ENCODE measurements at places on chromosomes 12 and 14.

GRCh38 chr12:9851927-9852326, 17.2 kb downstream of the CLEC2B start:
- DNase-seq = no peak

DNA sequence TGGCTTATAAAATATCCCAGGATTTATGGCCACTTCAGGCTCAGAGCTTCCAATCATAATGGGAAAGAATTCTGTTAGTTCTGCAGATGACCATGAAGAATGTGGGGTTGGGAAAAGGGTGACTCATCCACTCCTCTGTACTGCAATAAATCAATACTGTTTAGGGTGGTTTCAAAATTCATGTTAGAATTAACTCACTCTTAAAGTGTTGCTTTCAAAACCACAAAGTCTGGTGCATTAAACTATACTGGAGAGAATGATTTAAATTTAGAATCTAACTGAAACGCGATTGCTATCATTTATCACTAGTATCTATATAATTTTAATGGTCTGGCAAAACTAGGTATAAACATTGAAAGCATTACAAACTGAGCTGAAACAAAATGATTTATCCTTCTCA, 798 bp downstream of the CCDC198 start:
- no peak for DNase-seq

- no peak for DNase-seq
Observed at GRCh38 chr14:41222581-41222980, 384.1 kb upstream of the LRFN5 start.

DNA sequence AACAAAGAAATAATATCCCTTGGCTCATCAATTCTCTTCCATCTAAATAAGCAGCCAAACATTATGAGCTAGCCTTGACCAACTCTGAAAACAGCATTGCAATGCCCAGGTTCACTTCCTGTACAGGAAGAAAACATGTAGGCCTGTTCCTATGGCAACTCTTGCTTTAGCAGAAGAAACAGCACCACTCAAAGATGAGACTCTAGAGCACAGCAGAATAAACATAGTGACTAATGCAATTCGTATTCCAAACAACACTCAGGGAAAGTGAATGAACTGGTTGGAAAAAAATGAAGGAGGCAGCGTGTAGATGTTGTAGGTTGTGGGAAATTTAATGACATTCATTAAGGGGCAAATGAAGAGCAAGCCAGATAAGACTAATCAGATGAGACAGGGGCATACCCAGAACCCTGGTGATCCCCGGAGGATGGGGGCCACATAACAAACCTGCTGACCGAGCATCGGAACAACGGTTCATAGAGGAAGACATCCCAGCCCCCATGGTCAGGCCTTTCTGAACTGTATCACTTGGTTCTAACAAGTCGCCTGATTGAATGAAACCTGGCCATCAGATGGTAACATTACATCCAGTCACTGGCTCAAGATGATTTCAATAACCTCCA, 9.0 kb downstream of the ARHGDIB start:
- peak; percentile 53 for DNase-seq

DNA sequence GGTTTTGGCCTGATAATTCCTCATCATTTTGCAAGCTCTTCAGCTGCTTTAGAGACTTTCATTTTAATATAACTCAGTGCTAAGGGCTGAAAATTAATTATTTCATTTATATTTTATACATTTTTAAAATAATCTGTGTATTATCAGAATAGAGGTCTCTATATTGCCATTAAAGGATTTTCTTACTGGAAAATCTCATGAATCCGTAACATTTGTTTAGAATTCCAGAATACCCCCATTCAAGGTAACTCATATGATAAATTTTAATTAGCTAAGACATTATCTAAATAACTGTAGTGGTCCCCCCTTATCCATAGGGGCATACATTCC, 51.6 kb downstream of the BMAL2 start:
- DNase-seq = no peak

- DNase-seq = no peak
Observed at GRCh38 chr14:104820669-104821228, 19.8 kb downstream of the ZBTB42 start.

GRCh38 chr14:32090686-32091085, 13.6 kb downstream of the ARHGAP5 start:
- no peak for DNase-seq

- DNase-seq = no peak
Observed at GRCh38 chr12:82436354-82436753, 78.0 kb downstream of the METTL25 start.

DNA sequence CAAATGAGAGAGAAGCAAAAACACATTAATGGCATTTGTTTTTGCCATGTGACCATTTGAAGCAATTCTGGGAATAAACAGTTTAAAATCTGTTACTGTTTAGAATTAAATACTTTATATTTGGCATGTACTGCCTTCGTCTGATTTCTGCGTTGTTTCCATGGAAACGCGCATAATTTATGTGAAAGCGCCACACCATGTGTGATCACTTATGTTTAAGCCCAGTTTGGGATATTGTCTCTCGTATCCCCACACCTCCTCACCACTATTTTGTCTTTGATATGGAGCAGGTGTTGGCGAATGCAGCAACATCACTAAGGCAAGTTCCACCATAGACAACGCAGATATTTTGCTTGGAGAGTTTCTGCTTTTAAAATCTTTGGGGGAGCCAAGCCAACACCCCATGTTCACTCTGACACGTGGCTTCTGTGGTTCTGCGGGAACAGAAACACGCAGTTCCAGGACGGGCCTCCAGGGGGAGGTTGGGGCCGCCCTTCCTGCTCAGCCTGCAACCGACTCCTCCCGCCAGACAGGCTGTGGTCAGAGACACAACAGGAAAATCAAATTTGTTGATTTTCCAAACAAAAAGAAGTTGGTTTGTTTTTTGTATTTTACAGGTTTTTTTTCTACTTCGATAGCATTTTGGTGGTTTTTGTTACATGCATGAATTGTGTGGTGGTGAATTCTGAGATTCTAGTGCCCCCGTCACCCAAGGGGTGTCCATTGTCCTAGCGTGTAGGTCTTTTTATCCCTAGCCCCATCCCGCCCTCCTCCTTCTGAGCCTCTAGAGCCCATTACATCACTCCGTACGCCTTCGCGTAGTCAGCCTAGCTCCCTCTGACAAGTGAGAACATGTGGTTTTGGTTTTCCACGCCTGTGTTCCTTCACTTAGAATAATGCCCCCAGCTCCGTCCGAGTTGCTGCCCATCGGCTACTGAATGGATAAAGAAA, 101.9 kb upstream of the SFSWAP start:
- peak; percentile 74 for DNase-seq

GRCh38 chr12:51381226-51382079, 9.8 kb downstream of the GALNT6 start:
- DNase-seq = no peak

DNA sequence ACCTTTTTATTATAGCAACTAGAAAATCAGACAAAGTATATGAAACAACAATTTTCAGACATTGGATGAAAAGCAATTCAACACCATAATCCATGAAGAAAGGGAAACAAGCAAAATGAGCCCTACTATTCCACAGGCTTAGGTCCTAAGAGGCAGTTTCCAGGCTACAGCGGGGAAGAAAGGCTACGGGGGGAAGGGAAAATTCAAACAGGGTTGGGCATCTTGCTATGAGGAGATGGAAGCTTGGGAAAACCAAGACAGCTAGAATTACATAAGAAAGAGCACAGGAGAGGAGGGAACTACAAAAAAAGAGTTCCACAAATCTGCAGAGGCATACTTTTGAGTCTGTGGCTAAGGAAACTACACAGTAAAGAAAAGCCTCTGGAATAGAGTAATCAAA, 356.0 kb upstream of the CLEC14A start:
- no peak for DNase-seq

- no peak for DNase-seq
Observed at GRCh38 chr14:89025561-89026236, 201.2 kb downstream of the TTC8 start.

- DNase-seq = peak; percentile 40
Observed at GRCh38 chr14:58072288-58073071, 79.5 kb downstream of the ARMH4 start.

- DNase-seq = no peak
Observed at GRCh38 chr14:76253111-76253510, 101.4 kb downstream of the GPATCH2L start.

DNA sequence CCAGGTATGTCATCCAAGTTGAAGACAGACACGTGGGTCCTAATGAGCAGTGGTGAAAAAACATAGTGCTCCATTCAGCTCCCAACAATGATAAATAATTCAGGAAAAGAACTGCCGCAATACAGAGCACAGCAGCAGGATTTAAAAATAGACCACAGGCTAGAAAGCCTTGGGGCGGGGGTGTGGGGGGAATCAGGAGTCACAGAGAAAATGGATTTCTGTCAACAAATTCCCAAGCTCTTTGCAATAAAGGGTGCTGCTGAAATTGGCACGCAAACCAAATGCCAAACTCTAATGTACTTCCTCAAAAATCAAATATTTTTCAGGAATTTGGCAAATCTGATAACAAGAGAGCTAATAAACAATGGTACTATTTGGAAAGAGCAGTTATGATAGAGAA, 58.6 kb downstream of the R3HDM2 start:
- DNase-seq = no peak

GRCh38 chr12:114447274-114447716, 41.4 kb upstream of the TBX5 start:
- DNase-seq = no peak

DNA sequence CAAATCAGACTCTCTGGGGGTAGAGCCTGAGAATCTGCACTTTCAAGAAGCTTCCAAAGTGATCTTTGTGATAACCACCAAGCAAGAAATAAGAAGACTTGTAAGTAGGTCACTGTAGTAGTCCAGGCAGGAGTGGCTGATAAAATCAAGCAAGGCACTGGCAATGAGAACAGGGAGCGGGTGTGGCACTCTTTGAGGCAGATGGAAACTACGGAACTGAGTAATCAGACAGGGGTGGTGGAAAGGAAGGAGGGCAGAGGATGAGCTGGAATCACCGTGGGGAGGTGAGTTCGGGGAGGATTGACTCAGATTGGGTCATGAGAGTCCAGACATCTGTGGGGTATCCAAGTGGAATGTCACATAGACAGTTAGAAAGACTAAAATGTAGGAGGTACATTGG, 44.4 kb upstream of the PLXNC1 start:
- DNase-seq = no peak

DNA sequence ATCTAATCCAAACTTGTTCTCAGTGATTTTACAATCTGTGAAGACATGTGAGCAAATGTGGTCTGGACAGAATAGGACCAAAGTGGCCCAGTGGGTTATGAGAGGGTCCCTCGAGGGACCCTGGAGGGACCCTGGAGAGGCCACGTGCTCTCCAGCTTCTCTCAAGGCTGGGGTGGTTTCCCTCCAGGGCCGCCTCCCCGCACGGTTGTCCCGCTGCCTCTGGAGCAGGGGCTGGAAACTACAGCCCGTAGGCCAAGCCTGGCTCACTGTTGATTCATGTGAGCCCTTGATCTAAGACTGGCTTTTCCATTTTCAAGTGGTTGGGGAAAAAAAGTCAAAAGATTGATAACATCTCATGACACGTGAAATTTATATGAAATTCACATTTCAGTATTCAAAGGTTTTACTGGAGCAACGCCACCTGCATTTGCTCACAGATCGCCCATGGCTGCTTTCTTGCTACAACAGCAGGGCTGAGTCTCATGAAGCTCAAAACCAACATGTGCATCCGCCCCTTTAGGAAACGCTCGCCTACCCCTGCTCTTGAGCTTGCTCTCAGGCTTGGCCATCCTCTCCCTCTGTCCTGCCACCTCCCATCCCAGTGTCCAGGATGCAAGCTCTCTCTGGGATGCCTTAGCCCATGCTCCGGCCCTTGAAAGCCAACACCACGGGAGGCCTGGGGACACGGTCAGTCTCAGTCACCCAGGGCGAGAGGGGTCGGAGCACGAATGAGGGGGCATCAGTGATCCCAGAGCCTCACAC, 12.1 kb upstream of the LRTM2 start:
- no peak for DNase-seq

DNA sequence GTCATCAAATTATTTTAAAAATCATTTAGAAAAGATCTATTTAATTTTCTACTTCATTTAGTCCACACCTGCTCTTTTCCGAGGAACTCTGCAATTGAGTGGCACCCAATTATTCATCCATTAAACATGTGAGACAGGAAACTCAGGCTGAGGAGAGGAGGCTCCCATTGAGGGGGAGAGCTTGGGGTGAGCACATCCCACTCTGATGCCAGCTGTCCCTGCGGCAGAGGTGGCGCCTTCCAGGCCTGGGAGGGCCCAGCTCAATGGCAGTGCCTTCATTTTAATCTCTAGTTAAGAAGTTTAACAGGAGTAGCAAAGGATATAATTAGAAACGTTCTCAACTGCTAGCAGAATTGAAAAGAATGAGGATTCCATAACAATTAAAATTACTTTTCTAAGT, 92.0 kb downstream of the ITPR2 start:
- DNase-seq = no peak

GRCh38 chr12:100024974-100025555, 40.3 kb upstream of the ANKS1B start:
- DNase-seq = no peak

GRCh38 chr14:70472253-70473159, 20.5 kb downstream of the ADAM21 start:
- DNase-seq = no peak

- DNase-seq = no peak
Observed at GRCh38 chr12:54373649-54374561, 9.6 kb upstream of the GPR84 start.

- DNase-seq = no peak
Observed at GRCh38 chr12:69981881-69982475, 157.0 kb downstream of the MYRFL start.

- DNase-seq = peak; percentile 46
Observed at GRCh38 chr14:89681086-89682018, 264.3 kb upstream of the FOXN3 start.

- no peak for DNase-seq
Observed at GRCh38 chr12:104667139-104667538, 210.4 kb downstream of the CHST11 start.

DNA sequence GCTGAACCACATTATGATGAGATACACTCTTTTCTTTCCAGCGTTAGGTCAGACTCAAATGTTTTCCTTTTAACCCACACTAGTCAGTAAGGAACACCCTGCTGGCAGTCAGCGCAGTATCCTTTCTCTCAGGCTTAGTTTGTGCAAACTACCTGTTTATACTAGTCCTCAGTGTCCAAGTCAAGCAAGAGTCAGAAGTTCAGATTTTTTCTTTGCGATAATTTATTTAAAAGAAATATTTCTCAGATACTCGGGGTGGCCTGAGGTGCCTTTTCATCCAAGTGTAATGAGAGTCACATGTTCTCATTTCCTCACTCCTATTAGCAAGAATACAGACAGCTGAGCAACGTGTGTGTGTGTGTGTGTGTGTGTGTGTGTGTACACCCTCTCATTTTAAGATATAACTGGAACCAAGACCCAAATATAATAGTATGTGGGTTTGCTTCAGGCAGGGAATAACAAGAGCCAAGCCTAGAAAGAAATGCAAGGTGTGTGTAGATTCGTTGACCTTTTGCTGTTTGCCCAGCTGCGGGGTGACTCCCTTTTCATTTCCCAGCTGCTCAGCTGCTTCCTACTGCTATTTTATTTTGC, 182.7 kb downstream of the KICS2 start:
- DNase-seq = no peak
